ENCODE measurements at places on chromosomes 4 and X. TPM values are rescaled to one million over a fixed set of nuclear protein-coding genes. Genes with fewer than 3 reads are reported as not detected.

Gene CCDC120
- total RNA-seq, result 0.49 TPM

Gene MAPK10
- total RNA-seq, result 0.15 TPM

Gene MXRA5
- total RNA-seq, result not detected

GRCh38 chr4:38752941-38753806, 29.6 kb downstream of the TLR10 start:
- DNase-seq, result peak; percentile 28

GRCh38 chr4:25351777-25352416, 25.2 kb upstream of the ANAPC4 start:
- no peak for DNase-seq

DNA sequence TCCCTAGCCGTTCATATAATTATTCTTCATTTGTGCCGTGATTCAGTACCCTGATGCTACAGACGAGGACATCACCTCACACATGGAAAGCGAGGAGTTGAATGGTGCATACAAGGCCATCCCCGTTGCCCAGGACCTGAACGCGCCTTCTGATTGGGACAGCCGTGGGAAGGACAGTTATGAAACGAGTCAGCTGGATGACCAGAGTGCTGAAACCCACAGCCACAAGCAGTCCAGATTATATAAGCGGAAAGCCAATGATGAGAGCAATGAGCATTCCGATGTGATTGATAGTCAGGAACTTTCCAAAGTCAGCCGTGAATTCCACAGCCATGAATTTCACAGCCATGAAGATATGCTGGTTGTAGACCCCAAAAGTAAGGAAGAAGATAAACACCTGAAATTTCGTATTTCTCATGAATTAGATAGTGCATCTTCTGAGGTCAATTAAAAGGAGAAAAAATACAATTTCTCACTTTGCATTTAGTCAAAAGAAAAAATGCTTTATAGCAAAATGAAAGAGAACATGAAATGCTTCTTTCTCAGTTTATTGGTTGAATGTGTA, 7.0 kb downstream of the SPP1 start:
- no peak for DNase-seq

DNA sequence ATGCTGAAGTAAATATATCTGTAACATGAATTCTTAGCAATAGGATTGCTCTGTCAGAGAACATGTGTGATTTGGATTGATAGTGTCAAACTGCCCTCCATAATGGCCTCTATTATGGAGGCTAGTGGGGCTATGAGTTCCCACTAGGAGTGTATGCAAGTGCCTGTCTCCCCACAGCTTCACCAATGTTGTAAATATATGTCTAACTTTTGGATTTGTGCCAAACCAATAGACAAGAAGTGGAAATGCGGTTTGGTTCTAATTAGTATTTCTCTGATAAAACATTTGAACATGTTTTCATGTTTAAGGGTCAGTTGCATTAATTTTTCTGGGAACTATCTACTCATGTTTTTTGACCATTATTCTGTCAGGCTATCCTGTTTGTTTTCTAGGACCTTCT, 28.1 kb downstream of the GPAT3 start:
- DNase-seq, result no peak

- no peak for DNase-seq
Measured at GRCh38 chr4:18292411-18292810, 270.9 kb upstream of the LCORL start.

Gene SPANXA2
- total RNA-seq, result not detected

DNA sequence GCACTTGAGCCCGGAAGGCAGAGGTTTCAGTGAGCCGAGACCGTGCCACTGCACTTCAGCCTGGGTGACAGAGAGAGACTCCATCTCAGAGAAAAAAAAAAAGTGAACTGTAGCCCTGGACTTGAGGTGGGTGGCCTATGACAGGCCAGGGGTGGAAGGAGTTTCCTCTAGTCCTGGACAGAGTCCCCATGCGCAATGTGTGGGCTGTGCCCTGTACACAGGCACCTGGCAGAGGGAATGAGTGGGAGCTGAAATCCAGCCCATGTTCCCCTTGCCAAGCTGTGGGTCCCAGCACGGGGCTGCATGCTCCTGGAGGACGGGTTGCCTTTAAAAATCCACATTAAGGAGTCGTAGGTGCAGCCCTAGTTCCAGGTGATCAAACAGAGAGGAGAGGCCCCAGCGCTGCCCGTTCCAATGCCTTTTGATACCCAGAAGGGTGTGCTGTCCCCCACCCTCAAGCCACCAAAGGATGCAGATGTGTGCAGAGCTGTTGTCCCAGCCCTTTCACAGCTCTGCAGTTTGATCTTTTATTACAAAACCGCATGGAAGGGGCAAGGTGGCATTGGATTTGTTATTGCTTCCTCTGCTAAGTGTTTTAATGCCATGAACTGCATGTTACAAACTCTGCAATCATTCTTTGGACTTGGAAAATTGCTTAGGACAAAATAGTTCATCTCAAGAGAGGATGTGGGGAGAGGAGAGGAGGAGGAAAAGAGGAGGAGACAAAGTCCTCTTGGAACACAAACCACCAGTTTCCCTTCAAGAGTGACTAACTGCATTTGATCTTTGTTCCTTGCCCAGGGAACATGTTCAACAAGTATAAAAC, 38.0 kb upstream of the PDK3 start:
- DNase-seq, result no peak

GRCh38 chr4:62161446-62161845, 961.3 kb downstream of the ADGRL3 start:
- DNase-seq, result no peak

Gene TRMT10A
- total RNA-seq, result 2.6 TPM

Gene TLR1
- 2.4 TPM for total RNA-seq

GRCh38 chrX:110836451-110836850, 40.8 kb upstream of the CHRDL1 start:
- DNase-seq, result no peak

Gene IRF2
- total RNA-seq, result 37.1 TPM

Gene FRMD7
- not detected for total RNA-seq

- peak; percentile 37 for DNase-seq
Measured at GRCh38 chr4:78059524-78059889, 2.4 kb downstream of the FRAS1 start.

- DNase-seq, result no peak
Measured at GRCh38 chr4:25677943-25678342, 22.3 kb downstream of the SLC34A2 start.

GRCh38 chr4:16668488-16668887, 230.0 kb downstream of the LDB2 start:
- DNase-seq, result no peak

GRCh38 chrX:135625995-135626394, 87.4 kb upstream of the CT45A1 start:
- no peak for DNase-seq
